ENCODE measurements at places on chromosomes 5 and 9.

- DNase-seq = no peak
Observed at GRCh38 chr9:14427419-14427818, 113.5 kb upstream of the NFIB start.

GRCh38 chr5:54309691-54310432 is 511 bp downstream of the ARL15 start:
- peak; percentile 18 for DNase-seq

GRCh38 chr9:92242260-92243136 is 51.0 kb downstream of the IARS1 start:
- DNase-seq = no peak

DNA sequence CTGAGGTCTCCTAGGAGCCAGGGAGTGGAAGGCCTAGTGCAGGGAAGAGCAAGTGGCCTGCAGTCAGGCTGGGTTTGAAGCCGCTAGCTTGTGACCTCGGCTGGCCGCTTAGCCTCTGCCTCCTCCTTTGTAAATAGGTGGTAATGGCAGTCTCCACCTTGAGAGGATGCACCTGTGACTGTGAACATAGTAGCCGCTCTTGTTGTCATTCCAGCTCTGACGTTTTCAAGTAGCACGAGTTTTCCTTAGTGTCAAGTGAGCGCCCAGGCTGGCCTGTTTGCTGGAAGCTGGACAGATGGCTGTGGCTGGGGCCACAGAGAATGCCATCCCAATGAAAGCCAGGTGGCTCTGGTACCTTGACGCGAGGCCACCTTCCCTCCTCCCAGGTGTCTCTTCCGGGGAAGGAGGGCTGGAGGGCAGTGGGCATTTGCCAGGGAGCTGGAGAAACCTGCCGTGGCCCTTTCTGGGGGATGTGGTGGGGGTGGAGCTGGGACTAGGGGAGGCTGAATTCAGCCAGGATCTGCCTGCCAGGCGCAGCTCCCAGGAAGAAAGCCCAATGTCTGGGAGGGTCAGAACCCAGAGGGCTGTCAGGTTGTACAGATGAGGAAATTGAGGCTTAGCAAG is 2.5 kb downstream of the ASS1 start:
- no peak for DNase-seq

DNA sequence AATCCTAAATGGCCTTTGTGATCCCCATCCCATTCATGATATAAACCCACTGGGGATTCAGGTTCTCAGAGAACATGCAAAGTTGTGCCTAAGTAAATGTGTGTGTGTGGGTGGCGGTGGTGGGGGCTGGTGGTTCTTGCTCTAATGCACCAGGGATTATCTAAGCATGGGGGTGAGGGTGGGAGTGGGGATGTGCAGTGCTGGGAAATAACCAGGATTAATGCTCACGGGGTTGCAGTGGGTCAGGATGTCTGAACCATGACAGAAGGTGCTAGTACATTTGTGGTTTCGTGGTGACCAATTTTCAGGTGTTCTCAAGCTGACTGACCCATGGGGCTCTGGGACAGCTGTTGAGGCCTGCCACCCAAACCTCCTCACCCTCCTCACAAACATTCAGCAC is 101.0 kb downstream of the ZNF608 start:
- DNase-seq = no peak

- DNase-seq = peak; percentile 19
Observed at GRCh38 chr9:98860871-98861293, 53.4 kb downstream of the GALNT12 start.

- DNase-seq = no peak
Observed at GRCh38 chr9:126097679-126098078, 228.9 kb upstream of the MVB12B start.

Data from HL-60 (cell line).